ENCODE measurements at places on chromosomes 3 and 15.

DNA sequence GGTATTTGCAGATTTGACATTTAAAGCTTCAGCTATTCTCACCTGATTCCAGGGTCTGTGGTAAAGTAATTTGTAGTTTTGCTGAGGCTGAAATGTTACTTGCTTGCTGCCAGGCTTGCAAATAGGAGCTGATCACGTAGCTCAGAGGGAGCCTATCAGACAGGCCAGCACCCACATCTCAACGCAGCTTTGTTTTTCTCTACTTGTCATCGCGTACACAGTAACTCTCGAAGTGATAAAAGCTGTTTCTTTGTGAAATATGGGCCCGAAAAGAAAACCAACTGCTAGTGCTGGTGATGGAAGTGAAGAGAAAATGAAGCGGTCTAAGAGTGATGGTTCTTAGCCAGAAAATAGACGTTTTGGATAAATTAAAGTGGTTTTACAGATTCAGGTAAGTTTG, 23.4 kb downstream of the RAB5A start:
- no peak for DNase-seq

DNA sequence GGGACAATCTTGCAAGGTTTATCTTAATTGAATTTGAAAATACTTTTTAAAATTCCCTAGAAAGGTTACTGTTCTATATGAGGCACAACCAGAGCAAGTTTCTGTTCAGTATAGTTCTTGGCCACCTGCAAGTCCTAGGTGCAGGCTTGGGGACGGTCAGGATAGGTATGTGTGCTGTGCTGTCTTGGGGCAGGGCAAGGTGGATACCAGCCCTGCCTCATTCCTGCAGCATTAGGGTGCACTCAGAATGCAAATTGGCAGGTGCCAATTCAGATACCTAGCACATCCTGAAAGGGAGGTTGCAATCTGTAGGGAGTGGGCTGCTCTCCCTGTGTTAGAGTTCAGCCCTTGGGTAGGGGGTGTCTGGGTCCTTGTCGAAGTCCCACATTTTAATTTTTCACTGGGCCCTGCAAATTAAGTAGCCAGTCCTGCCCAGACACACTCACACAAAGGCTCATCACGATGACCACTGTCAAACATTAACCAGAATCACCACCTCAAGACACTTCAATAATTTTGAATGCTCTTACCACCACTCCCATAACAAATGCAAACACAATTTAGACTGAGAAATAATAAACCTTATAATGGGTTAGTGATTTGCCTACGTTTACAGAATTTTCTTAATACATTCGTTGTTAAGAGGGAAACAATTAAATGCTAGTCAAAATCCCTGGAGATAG, 838.0 kb upstream of the NR2F2 start:
- no peak for DNase-seq

DNA sequence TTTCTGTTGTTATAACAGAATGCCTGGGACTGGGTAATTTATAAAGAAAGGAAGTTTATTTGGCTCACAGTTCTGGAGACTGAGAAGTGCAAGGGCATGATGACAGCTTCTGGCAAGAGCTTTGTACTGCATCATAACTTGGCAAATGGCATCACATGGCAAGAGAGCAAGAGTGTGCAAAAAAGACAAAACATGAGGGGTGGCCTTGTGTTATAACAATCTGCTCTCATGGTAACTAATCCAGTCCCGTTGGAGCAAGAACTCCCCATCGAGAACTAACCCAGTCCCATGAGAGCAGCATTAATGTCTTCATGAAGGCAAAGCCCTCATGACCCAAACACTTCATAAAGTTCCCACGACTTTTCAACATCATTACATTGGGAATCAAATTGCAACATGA, 23.2 kb downstream of the SCN11A start:
- no peak for DNase-seq

DNA sequence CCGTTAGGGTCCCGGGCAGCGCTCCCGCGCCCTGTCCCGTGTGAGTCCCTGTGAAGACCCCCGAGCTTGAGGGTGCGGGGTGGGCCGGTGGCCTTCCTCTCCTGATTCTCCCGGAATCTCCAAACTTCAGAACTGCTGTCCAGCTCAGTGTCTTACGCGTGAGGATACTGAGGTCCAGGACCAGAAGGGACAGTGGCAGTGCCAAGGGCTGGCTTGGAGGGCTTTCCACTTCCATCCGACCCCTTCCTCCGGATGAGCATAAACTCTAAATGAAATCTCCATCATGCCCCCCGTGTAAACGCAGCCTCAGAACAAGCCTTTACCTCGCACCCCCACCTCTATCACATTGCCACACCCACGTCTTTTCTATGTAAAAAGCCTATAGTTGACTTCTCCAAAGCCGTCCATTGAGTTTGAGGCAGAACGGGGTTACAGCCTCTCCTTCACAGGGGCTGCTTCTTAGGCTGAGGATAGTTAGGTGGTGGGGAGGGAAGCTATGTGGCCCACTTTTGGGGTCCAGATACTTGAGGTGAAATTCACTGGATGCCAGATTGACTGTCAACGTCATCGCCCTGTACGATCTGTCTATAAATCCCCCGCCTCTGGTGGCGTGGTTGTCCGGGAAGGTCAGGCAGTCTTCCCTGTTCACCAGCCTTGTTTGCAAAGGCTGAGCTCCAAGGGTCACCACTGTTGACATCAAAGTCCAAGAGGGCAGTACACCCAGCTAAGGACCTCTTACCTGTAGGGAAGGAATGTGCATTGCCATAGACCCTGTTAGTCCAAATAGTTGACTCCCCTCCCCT, 1.1 kb downstream of the EDEM1 start:
- peak; percentile 75 for DNase-seq

GRCh38 chr15:67201136-67201535, 53.3 kb downstream of the AAGAB start:
- no peak for DNase-seq

GRCh38 chr3:156010829-156011228, 109.5 kb upstream of the KCNAB1 start:
- DNase-seq = no peak

DNA sequence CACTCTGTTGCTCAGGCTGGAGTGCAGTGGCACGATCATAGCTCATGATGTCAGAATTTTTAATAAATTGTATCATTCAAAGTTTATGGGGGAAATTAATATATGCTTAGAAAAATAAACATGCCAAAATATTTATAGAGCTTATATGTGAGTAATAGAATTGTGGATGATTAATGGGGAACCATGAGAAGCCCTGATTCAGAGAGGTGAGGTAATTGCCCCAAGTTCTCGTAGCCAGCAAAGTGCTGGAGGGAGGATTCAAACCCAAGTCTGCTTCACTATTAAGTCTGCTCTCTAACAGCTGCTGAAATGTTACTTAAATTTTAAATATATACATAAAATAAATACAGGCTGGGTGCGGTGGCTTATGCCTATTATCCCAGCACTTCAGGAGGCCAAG, 26.2 kb upstream of the IGF2BP2 start:
- DNase-seq = no peak

GRCh38 chr15:91882858-91883586, 29.5 kb downstream of the SLCO3A1 start:
- no peak for DNase-seq

DNA sequence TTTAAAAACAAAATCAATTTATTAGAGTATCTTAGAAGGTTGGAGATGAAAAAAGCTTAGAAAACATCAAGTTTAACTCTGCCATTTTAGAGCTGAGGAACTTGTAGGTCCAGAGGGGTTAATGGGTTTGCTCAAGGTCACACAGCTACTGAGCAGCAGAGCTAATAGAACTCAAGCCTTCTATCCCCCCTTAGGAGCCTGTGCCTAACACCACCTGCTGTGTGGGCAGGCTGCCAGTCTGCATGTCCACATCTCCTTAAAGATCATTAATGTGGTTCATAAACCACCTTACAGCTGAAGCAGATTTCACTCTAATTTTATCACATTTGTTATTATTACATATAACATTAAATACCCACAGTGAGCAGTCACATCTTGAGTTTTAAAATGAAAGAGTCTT, 14.1 kb upstream of the SLC35G2 start:
- DNase-seq = no peak

GRCh38 chr15:39468331-39468730, 112.5 kb upstream of the THBS1 start:
- DNase-seq = no peak

- no peak for DNase-seq
These were observed 70.9 kb downstream of the ANP32A start for GRCh38 chr15:68749793-68750192.

DNA sequence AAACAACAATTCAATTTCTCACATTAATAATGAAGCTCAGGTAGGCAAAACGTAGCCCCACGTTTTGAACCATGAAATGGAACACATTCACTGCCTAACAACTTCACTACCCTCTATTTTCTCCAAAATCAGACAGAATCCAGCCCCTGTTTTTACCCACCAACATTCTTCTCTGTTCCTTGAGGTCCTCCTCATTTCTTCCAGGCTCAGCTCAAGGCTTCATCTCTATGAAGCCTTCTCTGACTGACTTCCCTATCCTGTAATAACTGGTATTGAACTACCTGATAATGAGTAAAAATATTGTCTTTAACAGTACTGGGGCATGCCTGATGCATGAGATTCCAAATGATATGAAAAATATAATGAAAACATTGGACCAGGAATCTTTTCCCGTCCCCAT, 2.2 kb downstream of the TFRC start:
- DNase-seq = no peak

DNA sequence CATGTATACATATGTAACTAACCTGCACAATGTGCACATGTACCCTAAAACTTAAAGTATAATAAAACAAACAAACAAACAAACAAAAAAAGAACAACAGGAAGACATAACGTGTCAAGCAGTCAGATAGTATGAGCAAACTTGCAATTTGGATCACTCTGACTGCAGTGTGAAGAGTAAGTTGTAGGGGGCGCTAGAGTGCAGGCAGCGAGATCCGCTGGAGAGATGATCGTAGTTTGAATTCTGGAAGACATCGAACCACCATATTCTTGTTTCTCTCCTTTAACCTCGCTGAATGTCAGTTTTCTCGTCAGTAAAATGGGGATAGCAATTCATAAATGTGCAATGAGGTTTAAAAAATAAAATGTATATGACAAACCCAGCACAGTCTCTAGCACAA, 165.2 kb upstream of the LMCD1 start:
- DNase-seq = no peak

DNA sequence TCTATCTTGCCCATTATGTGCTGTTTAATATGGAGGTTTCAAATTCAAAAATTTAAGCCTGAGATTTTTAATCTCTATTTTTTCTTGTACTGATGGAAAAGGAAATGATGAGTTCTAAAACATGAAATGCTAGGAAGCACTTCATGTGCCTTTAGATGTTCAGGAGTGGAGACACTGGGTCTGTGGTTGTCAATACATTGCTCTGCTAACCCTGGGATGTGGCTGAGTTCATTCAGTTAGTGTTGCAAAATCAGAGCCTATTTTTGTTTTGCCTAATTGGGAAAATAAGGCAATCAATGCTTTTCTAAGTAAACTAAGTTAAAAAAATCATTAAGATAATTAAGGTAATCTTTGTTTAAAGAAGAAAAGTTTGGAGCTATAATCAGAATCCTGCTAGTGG, 83.1 kb downstream of the DIPK2A start:
- no peak for DNase-seq

- no peak for DNase-seq
These were observed 12.9 kb upstream of the ANKRD28 start for GRCh38 chr3:15810702-15811101.

DNA sequence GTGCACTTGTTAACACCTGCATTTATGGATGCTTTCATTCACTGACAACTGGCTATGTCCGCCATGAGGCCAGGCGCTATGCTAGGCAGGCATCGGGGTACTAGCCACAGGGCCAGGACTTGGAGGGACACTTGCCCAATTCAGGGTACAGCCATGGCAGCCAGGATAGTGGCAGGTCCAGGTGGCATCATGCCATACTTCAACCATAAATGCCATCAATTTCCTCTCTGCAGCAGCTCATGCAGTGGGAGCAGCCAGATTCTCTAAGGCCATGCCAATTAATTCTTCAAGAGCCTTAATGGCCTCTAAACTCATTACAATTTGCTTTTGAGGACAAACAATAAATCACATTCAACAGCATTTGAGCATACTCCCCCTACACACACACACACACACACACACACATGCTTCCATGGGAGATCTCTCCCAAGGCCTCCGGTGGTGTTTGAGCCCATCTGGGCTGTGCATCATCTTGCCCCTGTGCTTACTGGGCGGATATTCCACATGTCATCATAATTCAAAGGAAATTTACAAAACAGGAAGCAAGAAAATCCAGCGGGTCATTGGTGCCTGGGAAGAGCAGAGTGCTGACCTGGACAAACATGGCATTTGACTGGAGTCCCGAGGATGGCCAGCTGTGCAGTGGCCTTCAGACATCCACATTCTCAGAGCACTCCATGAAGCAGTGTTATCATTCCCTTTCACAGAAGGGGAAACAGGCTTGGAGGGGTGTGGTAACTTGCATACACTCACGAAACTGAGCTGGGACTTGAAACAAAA, 109.1 kb downstream of the IQSEC1 start:
- DNase-seq = no peak

DNA sequence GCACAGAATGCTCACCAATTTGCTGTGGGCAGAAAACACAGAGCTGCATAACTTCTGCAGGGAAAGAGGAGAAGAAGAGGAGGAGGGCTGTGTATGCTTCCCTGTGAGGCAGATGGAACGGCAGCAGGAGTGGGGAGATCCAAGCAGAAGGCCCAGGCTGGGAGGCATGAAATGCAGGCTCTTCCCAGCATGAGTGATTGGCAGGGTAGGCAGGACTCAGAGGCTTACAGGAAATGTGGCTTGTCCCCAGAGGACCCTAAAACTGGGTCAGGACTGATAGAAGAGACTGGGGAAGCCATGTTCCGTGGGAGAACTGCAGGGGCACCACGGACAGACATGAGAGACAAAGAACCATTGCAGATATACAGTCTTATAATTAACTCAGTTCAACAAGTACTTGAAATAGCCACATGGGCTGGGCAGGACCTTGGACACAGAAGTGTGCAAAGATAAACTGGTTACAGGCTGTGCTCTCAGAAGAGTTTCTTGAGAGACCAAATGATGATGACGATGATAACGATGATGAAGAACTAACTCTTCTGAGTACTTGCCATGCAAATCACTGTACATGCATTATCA, 286.9 kb downstream of the EPHB1 start:
- no peak for DNase-seq

GRCh38 chr15:28919201-28919635, 33.4 kb downstream of the APBA2 start:
- peak; percentile 47 for DNase-seq

DNA sequence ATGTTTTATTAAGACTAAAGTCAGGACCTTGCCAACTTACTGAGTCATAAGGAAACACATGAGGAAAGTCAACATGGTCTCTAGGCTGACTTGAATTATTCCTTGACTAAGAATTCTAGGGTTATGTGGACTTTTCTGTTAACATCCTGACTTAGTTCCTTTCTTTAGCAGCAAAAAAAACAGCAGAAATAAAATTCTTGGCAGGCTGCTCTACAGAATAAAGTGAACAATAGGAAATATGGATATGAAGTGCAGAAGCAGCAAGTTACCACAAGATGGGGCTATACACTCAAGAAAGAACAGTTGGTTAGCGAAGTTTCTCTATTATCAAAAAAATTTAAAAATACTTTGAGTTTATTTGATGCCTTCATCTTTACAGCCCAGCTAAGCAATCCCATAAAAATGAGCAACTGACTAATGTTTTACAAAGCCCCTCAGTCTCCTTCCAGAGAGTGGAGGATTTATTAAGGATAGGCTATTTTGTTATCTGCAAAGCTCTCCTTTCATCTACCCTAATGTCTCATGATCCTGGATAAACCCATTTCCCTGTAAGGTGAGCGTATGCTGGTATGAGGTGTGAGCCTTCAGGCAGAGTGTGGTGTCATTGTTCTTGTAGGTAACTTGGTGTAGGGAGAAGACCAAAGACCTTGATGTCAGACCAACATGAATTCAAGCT, 23.1 kb upstream of the MCCC1 start:
- DNase-seq = no peak

GRCh38 chr15:47376190-47376589, 341.1 kb upstream of the SEMA6D start:
- DNase-seq = no peak
